ENCODE measurements at places on chromosomes 2 and 18.
A peak's percentile ranks its signal among the peaks of the same experiment; 100 is the strongest.

GRCh38 chr18:77055429-77056300 is 76.9 kb downstream of the MBP start:
- DNase-seq = no peak

DNA sequence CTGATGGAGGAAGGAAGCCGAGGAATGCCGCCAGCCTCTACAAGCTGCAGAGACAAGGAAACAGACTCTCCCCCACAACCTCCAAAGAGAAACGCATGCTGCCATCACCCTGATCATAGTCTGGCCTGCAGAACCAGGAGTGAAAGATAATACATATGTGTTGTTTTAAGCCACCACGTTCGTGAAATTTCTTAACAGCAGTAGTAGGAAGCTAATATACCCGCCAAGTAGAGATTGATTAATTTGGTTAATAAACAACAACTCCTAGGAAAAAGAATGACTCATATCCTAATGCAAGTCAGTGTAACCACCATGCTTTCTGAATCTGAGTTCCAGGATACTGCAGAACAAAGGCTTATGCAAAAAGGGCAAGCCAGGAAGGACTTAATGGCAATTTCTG is 36.6 kb downstream of the LONRF2 start:
- no peak for DNase-seq

- no peak for DNase-seq
Observed at GRCh38 chr2:67626656-67627055, 229.5 kb downstream of the ETAA1 start.

DNA sequence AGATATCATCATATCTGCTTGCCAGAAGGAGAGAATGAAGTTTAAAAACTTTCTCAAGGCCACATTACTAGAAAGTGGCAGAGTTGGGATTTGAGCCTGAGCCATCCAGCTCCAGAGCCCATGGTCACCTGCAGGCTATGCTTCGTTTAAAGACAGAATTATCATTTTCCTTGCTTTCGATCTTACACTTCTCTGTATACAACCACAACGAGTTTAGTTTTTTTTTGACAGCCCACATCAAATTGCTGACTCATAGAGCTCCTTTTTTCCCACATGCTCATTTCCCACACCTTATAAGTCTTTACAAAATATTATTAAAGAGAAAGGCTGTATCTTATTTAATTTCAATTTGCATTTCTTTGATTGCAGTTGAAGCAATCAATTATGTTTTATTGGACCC is 6.5 kb downstream of the PLEK start:
- DNase-seq = no peak

GRCh38 chr2:179987916-179988315 is 19.2 kb downstream of the CWC22 start:
- no peak for DNase-seq

DNA sequence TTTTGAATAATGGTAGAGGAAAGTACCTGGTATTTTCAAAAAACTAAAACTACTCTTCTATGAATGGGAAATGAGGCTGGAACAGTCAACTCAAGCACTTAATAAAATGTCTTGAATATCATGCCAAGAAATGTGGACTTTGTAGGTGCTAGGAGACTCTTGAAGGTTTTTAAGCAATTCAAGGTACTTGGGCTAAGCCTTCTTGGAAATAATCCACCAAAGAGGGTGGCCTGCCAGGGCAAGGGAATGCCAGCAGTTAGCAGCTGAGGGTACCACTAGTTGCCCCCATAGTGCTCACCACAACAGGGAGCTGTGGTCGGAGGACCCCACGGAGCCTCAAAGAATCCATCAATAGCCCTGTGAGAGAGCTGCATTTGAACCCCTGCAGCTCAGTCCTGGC is 14.6 kb upstream of the ACYP2 start:
- no peak for DNase-seq

- DNase-seq = no peak
Observed at GRCh38 chr18:9365406-9365805, 30.8 kb downstream of the TWSG1 start.

GRCh38 chr2:186755066-186755465 is 61.2 kb downstream of the FAM171B start:
- no peak for DNase-seq

- DNase-seq = no peak
Observed at GRCh38 chr2:105912081-105912480, 167.4 kb downstream of the NCK2 start.

DNA sequence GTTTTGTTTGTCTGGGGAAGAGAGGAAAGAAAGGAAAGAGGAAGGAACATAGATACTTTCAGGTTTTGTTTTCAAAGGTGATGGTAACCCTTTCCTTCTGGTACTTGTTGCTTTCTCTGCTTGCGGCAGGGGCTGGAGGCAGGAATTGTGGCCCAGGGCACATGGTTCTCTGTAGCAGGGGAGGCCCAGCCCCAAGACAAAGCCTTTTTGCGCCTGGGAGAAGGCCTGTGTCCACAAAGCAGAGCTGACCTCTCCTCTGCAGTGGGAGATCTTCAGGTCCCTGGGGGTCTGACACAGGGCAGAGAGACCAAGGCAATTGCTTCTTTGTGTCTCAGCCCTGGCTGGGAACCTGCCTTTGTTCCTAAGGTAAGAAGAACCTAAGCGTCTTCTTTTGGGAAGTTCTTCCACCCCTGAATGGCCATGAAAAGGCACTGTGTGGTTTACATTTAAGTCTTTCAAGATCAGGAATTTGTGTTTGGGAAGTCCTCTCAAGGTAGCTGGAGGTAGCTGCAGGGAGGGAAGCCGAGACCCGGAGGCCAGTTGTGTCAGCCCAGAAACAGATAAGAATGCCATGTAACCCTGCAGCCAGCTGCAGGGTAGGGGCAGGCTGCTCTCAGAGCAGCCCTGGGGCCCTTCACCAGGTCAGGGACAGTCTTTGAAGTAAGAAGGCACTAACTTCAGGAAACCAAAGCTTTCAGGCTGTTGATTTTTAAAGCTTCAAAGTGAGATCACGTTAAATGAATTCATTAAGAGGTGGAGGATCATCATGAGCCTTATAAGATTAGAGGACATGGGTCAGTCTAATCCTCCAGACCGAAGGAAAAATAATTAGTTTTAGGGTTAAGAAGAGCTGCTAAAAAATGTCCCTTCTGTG is 119.3 kb downstream of the STPG4 start:
- DNase-seq = no peak

DNA sequence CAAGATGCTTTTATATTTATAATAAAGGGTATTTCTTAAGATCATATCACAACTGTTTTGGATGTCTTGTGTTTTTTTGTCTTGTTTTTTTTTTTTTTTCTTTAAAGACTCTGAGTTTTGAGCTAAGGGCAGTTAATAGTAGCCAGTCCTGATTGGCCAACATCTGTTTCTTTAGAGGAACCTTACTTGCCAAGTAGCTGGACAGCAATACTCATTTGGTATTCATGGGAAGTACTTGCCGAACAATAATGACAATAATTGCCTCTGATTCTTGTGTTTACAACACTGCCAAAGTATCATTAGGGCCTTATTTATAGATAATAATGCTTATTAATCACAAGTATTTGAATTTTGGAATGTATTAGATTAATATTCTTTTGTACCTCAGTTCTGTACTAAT is 17.1 kb upstream of the POU3F3 start:
- DNase-seq = no peak

DNA sequence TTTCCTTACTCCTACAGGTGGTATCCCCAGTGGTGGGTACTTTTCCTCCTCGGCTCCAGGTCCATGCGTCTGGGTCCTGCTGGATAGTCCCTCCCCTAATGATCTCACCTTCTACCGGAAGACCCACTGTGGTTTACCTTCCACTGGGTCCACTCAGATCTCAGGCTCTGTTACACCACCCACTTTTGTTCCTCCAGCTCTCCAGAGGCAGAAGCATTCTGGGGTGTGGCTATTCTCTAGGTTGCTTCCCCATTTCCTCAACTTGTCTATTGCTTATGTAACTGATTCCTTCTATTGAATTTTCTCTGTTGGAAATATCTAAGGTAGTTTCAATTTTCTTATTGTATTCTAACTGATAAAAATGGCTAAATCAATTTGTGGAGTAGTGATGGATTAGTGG is 87.6 kb upstream of the GALNT5 start:
- no peak for DNase-seq

DNA sequence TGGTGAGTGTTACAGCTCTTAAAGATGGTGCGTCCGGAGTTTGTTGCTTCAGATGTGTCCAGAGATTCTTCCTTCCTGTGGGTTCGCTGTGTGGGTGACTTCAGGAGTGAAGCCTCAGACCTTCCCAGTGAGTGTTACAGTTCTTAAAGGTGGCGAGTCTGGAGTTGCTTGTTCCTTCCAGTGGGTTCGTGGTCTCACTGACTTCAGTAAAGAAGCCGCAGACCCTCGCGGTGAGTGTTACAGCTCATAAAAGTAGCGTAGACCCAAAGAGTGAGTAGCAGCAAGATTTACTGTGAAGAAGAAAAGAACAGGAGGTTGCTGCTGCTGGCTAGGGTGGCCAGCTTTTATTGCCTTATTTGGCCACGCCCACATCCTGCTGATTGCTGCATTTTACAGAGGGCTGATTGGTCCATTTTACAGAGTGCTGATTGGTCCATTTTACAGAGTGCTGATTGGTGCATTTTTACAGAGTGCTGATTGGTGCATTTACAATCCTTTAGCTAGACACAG is 34.0 kb upstream of the SPTBN1 start:
- DNase-seq = peak; percentile 28

GRCh38 chr18:12333506-12334290 is 25.7 kb downstream of the TUBB6 start:
- DNase-seq = no peak

- DNase-seq = no peak
Observed at GRCh38 chr2:143482771-143483170, 353.6 kb downstream of the ARHGAP15 start.

- no peak for DNase-seq
Observed at GRCh38 chr2:224157655-224158054, 118.6 kb upstream of the SERPINE2 start.

- DNase-seq = no peak
Observed at GRCh38 chr18:54250846-54251261, 18.5 kb upstream of the POLI start.

- no peak for DNase-seq
Observed at GRCh38 chr2:233446121-233446520, 91.8 kb downstream of the DGKD start.

- no peak for DNase-seq
Observed at GRCh38 chr2:18987592-18988073, 370.8 kb downstream of the OSR1 start.

DNA sequence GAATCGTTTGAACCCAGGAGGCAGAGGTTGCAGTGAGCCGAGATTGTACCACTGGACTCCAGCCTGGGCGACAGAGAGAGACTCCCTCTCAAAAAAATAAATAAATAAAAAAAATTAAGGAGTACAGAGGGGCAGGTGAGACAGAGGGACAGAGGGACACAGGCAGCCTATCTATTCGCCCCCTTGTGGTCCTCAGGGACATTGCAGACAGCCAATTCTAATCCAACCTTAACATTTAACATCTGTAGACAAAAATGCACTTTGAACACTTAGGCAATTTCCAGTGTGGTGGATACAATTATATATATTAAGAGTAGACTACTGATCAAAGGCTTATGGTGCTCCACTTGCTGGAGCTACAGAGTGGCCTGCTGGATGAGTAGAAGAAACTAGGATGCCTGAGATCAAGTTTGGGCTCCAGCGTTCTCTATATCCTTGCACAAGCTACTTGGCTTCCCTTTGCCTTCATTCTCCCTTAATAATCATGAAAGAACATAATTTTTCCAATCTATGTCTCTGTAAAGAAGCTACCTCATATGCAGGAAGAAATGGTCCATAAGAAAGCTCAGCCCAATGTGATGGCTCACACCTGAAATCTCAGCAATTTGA is 8.2 kb upstream of the SMARCAL1 start:
- DNase-seq = peak; percentile 49

DNA sequence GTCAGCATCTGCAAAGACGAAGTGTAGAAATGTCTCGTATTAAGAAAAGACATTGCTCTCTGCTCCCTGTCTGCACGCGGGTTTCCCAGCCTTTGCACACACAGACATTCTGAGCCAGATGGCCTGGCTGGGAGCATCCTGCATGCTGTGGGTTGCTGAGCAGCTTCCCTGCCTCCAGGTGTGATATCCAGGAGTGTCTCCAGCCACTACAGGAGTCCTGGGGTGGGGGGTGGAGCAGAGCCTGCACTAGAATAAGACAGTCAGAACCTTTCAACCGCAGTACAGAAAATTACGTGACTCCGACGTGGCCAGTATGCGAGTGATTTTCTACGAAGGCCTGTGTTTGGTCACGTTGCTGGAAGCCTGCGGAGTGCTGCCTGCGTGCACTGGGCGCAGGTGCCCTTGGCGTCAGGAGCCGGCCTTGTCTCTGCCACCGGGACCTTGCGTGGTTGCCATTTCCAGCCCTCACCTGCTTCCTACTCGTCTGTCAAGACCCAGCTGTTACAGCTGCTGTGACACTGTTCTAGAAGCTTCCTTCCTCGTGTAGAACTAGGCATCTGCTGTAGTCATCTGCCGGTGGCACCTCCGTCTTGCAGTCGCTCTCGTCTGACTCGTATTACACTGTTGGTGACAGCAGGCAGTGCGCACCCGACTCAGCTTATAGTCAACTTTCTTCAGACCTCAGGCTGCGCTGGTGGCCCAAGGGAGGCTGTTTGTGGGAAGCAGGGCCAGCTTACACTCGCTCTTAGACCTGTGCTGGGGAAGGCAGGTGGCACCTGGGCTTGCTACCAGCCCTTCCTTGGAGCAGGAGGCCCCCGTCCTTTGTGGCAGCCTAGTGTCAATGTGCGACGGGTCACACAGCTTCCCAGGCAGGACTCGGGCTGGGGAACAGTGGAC is 11.2 kb downstream of the CTDP1 start:
- no peak for DNase-seq

- no peak for DNase-seq
Observed at GRCh38 chr2:69054431-69054830, 41.5 kb downstream of the ANTXR1 start.

GRCh38 chr2:228917220-228917619 is 353.9 kb downstream of the PID1 start:
- no peak for DNase-seq

GRCh38 chr2:222217712-222218111 is 81.1 kb downstream of the PAX3 start:
- DNase-seq = no peak

GRCh38 chr18:79000997-79001396 is 21.4 kb downstream of the SALL3 start:
- DNase-seq = no peak

DNA sequence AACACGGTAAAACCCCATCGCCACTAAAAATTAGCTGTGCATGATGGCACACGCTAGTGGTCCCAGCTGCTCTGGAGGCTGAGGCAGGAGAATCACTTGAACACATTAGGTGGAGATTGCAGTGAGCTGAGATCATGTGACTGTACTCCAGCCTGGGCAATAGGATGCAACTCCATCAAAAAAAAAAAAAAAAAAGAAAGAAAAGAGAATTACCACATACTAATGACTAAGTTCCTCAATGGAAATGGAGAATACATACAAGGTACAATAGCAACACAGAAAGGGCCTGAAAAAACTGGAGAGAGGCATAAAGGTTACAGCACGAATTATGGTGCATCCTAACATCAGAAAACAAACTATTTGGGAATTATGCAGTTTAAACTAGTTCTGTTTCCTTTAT is 81.3 kb downstream of the CDH2 start:
- DNase-seq = no peak

Data from activated naive CD4-positive, alpha-beta T cell treated with Interleukin-2 at 50 U/mL for 16 hours (primary cell).